Stimulated activated naive CD4-positive, alpha-beta T cell treated with Interleukin-2 at 50 U/mL for 16 hours (primary cell): ENCODE measurements at places on chromosomes 7 and 10.

GRCh38 chr7:135277161-135277560, 43.5 kb downstream of the STRA8 start:
- no peak for DNase-seq

GRCh38 chr10:51718804-51719291, 19.5 kb upstream of the CSTF2T start:
- DNase-seq: no peak

DNA sequence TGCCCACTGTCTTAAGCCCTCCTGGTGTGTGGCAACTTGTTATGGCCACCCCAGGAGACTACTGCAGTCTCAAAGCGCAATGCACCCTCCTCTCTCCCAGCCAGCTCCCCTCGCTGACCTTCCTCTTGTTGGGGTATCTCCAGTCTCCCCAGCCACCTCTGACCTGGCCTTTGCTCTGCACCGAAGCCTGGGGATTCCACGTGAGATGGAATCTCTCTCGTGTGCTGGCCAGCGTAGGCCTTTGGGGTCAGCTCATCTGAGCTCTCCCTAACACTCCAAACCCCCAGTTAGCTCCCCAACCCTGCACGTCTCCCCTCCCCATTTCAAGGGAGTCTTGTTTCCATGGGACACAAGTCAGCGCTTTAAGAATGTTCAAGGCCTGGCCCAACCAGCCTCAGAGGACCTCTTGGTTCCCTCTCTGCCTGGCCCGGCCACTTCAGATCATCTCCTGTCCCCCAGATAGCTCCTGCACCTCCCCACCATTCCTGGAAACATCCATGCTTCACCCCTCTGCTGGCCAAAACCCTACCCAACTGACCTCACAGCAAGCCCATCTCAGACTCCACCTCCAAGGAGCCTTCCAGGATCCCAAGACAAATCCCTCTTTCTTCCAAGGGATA, 11.2 kb downstream of the ITPRIP start:
- no peak for DNase-seq

- no peak for DNase-seq
These were observed 79.0 kb downstream of the COBL start for GRCh38 chr7:51237446-51238133.

DNA sequence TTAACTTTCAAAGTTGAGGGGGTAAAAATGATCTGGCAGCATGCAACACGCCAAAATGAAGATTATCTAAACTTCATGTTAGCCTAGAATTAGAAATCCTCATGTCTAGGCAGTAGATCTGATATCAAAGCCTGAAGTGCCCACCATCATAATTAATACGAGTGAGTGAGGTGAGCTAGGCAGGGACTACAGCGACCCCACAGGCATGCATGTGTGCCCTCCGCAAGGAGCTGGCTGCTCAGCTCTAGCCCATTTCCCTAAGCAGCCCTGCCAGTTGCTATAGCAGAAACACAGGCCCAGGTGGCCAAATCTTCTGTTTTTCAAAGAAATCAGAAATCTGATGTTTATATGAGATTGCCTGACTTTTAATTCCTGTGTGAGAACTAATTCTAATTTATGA, 93.1 kb upstream of the IFRD1 start:
- no peak for DNase-seq

GRCh38 chr7:92808006-92808405, 28.4 kb downstream of the CDK6 start:
- DNase-seq: no peak

GRCh38 chr10:101014230-101014884, 14.7 kb downstream of the LZTS2 start:
- peak; percentile 54 for DNase-seq
